ENCODE measurements at places on chromosomes 1 and 21.
A peak's percentile ranks its signal among the peaks of the same experiment; 100 is the strongest.

DNA sequence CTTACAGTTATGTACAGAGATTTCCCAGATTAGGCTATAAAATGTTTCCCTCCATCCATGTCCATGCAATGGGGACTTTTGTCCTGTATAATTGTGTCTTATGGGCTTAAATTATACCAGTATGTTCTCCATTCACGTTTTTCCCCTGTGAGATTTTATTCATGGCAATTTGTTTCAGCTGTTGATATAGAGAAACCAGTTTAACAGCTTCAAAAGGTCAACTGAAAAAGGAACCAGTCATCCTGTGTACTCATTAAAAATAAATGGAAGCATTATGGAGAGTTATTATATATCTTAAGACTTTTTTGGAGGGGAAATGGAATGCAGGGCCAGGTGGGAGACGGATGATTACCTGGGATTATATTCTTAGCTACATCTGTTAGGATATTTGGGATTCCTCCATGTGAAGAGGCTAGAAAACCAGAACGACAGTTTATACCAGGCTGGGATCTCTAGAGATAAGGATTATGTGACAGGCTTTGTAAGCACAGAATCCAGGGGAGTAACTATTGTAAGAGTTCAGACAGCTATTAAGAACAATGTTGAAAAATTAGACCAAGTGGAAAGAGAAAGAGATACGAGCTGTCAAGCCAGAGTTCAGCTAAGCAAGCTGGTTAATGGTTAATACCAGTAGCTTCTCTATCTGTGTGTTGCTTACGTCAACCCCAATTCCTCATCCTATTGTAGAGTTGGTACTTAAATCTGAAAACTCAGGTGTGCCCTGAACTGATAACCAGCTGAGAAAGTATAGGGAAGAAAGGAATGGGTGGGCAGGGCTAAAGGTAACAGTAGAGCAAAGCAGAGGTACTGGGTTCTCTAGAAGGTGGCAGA, 12.4 kb upstream of the ZNF697 start:
- no peak for DNase-seq

GRCh38 chr1:162131400-162132321, 62.2 kb downstream of the NOS1AP start:
- no peak for DNase-seq

- no peak for DNase-seq
Measured at GRCh38 chr1:201455098-201455497, 13.9 kb downstream of the PHLDA3 start.

DNA sequence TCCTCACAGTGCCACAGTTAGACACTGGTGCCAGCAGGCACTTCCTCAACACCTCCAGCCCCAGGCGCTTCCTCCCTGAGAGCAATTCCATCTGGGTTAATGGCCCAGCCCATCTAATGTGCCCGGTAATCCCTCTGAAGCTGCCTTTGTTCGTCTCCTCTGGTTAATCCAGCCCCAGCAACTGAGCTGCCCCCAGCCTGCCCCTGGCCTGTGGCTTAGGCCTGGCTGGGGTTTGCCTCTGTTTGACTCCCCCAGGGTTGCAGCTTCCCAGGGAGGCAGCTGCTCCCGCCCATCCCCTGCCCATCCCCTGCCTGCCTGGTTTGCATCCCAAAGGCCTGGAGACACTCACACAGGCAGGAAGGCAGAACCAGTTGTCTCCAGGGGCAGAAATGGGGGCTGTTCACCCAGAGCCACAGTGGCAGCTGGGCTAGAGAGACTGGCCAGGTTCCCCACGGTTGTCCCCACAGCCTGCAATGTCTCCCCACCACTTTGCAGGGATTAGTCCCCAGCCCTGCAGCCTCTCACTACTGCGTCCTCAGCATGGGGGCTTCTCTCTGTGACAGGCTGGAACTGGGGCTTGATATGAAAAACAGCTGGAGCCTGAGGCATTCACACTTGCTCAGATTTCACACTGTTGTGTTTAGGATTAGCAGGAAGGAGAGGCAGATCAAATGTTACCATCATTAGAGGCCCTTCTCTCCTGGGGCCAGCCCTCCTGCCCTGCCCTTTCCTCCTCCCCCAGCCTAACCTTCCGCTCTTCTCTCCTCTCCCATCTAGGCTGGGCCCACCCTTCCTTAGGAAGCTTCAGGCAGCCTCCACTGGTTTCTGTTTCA, 120.2 kb downstream of the TLR5 start:
- no peak for DNase-seq

DNA sequence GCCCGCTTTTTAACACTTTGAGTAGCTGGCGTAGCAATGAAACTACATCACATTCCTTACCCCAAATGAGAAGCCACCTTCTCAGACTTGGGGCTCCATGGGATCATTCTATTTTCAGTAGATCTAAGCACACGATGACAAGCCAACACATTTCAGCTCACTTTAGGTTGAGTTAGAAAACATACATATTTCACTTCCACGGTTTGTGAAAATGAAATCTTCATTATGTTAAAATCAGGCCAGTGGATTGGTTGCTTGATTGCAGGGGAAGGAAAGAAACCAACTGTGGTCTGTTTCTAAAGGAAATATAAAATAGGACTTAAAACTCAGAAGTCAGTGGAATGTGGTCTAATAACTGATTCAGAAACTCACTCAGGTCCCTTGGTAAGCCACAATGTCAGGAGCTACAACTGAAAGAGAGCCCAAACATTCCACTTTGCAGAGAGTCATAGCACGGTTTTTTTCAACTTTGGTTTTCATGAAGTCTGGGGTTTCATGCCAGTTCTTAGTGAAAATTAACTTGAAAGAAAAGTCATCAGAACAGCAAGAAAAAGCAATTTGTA, 82.3 kb upstream of the TIAM1 start:
- DNase-seq: no peak

GRCh38 chr1:216071262-216071661, 352.0 kb downstream of the USH2A start:
- DNase-seq: no peak

- peak; percentile 87 for DNase-seq
Measured at GRCh38 chr1:222617367-222617951, 438 bp upstream of the MIA3 start.

GRCh38 chr1:51867479-51868232, 10.9 kb downstream of the NRDC start:
- DNase-seq: no peak

DNA sequence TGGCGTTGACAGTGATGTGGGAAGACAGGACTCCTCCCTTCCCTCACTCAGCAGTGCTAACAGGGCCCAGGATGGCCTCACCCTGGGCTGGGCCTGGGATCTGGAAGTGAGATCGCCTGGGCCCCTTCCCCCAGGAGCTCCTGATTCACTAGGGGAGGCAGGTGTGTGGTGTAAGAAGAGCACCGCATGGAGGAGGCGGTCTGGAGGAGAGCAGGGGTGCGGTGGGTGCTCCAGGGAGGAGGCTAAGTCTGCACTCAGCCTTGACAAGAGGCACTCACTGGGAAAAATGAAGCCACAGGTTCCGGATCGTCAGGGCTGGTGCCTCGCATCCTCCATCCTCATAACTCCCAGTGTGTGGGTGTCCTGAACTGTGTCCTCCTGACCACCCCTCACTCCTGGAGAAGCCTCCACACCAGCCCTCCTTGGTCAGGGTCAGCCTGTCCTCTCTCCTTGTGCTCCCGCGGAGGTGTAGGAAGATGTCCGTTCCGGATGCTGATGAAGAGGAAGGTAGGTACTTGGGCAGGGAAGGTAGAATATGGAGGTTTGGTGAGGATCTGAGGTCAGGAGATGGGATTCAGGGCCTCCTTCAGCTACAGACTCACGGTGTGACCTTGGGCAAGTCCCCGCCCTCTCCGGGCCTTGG, 142.1 kb upstream of the WNT4 start:
- DNase-seq: no peak

GRCh38 chr1:10529091-10529490, 54.3 kb downstream of the PEX14 start:
- DNase-seq: no peak

- DNase-seq: no peak
Measured at GRCh38 chr1:63277195-63278192, 44.9 kb upstream of the FOXD3 start.

- DNase-seq: no peak
Measured at GRCh38 chr1:68495532-68495931, 1.4 kb downstream of the DEPDC1 start.

- DNase-seq: no peak
Measured at GRCh38 chr1:92478393-92478792, 8.3 kb downstream of the GFI1 start.

DNA sequence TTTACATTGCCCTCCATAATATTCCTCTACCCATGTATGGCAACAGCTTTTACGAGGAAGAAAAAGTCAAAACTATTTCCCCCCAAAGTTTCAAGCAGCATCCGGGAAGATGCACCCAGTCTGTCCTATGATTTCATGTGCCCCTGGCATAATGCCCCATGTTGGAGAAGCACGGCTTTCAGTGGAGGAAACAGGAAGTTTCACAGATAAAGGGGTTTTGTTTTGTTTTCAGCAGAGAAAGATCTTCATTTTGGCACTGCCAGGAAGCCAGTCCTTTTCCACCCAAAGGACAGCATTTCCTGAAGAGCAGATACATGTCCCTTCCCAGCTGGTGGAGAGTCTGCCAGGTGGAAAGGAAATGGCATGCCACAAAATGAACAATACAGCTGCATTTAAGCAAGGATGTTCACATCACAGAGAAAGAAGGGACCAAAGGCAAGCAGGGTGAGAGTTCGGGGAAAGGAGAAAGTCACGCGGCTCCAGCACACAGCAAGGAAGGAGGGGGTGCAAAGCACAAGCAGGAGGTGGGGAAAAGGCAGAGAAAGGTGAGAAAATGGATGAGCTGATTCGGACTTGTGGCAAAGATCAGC, 95.3 kb upstream of the HIVEP3 start:
- DNase-seq: no peak

- DNase-seq: no peak
Measured at GRCh38 chr1:235697508-235697907, 47.9 kb upstream of the GNG4 start.

DNA sequence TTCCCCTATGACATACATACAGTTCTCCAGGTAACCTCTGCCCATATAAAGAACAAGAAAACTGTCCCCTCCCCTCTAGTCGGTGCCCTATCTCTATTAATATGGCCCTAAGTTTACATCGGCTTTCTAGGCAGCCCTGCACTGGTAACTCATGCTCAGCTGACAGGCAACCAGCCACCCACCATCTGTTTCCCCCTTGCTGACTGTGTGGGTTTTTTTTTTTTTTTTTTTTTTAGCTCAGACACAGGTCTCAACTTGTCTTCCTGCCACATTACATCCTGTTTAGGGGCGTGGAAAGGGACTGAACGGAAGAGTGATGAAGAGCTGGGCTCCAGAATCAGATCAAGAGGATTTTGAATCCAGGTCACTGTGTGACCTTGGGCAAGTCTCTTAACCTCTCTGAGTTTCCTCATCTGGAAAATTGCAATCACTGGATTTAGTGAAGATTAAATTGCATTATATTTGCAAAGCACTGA, 14.0 kb downstream of the LAPTM5 start:
- DNase-seq: peak; percentile 53

DNA sequence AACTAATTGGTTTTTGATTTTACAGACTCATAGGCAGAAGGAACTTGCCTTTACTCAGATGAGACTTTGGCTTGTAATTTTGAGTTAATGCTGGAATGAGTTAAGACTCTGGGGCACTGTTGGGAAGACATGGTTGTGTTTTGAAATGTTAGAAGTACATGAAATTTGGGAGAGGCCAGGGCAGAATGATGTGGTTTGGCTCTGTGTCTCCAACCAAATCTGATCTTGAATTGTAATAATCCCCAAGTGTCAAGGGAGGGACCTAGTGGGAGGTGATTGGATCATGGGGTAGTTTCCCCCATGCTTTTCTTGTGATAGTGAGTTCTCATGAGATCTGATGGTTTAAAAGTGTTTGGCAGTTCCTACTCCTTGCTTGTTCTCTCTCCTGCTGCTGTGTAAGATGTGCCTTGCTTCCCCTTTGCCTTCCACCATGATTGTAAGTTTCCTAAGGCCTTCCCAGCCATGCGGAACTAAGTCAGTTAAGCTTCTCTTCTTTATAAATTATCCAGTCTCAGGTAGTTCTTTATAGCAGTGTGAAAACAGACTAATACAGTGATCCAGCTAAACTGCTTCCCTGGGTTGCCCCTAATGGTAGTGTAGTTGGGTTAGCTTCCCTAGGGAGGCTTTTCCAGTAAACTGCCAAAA, 10.2 kb downstream of the CPT2 start:
- DNase-seq: no peak

DNA sequence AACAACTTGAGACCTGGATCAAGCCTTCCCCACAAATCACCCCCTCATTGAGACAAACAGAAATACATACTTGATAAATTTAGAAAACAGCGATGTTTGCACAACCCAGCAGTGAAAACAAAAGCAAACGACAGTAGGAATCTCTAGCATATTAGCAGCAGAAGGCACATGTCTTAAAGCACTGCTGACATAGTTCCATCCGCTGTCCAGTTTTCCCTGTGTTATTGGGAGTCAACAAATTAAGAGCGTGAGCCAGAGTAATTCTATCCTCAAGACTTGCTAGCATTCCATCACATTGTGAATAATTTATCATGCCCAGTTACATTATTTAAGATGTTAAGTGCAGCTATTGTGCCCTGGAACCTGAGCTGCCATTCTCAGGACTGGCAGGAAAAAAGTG, 55.3 kb downstream of the IGSF5 start:
- no peak for DNase-seq

DNA sequence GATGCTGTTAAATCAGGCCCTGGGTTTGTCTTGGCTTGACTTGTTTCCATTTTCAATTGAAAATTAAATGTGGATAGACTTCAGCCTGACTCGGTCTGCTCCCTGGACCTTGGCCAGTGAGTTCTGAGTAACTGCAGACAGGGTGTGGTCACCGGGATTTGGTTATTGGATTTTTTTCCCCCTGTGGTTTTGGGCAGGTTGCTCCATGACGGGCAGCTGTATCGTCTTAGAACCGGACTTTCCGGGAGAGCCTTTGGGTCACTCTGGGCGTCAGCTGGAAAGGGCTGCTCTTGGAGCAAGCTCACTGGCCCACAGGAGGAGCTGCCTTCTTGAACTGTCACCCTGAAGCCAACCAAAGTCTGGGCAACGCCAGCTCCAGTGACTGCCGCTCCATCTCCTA, 75.0 kb downstream of the CLIC6 start:
- no peak for DNase-seq

DNA sequence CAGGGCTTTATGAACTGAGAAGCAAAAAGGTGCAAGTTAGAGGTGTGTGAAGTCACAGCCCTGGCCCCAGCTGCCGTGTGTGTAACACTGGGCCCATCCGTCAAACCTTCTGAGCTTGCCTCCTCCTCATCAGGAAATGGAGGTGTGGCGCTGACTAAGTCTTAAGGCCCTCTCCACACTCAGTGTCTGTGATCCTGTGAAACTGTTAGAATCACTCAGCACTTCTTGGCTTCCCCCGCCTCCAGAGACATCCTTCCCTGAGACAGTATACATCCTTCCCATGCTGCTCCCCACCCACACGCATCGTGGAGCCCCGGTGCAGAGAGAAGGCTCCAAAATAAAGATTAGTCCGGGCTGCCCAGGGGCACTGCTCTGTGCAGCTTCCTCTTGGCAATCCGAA, 33.3 kb downstream of the LRP8 start:
- DNase-seq: peak; percentile 61

DNA sequence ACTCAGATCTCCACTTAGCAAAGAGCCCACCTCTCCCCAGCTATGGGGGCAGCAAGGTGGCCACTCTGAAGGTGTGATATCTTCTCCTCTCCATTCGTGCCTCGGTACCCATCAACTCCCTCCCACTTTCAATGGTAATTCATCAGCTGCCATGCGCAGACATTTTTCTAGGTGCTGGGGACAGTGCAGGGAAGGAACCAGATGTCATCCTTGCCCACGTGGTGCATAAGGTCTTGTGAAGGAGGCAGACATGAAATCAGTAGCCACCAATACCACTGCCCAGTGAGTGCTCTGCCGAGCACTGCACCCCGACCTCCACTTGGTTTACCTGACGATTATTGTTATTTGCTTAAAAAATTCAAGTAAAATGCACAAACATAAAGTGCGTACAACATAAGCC, 76.3 kb upstream of the CSF3R start:
- DNase-seq: no peak

- no peak for DNase-seq
Measured at GRCh38 chr1:94624203-94624602, 82.6 kb upstream of the F3 start.

All from stimulated activated CD4-positive, alpha-beta T cell treated with anti-CD3 and anti-CD28 coated beads, Interleukin-2, amount 100 ng/mL, for 24 hours (primary cell).